ENCODE measurements at places on chromosomes 7 and 10.

GRCh38 chr10:127987467-127988380 is 80.8 kb downstream of the PTPRE start:
- DNase-seq = no peak

DNA sequence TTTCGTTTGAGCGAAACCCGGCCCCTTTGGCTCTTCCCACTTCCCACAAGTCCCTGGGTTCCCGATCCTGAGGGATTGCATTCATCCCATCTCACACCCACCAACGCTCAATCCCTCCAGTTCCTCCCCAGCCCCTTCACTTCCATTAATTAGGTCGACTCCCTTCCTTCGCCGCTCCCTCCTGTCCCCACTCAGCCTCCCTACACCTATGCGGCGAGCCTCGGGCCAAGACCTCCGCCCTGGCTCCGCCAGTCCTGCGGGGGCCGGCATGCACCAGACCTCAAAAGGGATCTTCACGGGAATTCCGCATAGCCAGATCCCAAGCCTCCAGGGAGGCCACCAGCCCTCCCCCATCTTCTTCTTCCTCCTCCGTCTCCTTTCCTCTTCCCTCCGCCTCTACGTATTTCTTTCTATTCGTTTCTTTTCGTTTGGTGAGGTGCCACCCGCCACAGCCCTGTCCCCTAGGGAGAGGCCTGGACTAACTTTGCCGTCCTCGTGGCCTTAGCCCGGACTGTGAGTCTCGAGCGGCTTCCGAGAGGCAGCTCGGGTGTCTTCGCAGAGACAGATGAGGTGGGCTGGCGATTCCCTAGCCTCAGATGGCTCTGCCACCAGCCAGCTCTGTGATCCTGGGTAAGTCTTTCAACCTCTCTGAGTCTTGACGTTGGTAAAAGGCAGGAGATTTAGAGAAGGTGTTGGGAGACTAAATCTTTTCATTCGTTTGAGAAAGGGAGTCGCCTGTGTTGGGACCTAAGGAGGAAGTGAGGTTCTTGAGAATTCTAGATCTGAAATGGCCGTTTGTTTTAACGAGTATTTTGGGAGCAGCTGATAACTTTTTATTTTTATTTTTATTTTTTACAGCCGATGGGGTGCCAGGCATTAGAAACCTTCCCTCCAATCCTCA is 8.1 kb upstream of the LBX1 start:
- no peak for DNase-seq

DNA sequence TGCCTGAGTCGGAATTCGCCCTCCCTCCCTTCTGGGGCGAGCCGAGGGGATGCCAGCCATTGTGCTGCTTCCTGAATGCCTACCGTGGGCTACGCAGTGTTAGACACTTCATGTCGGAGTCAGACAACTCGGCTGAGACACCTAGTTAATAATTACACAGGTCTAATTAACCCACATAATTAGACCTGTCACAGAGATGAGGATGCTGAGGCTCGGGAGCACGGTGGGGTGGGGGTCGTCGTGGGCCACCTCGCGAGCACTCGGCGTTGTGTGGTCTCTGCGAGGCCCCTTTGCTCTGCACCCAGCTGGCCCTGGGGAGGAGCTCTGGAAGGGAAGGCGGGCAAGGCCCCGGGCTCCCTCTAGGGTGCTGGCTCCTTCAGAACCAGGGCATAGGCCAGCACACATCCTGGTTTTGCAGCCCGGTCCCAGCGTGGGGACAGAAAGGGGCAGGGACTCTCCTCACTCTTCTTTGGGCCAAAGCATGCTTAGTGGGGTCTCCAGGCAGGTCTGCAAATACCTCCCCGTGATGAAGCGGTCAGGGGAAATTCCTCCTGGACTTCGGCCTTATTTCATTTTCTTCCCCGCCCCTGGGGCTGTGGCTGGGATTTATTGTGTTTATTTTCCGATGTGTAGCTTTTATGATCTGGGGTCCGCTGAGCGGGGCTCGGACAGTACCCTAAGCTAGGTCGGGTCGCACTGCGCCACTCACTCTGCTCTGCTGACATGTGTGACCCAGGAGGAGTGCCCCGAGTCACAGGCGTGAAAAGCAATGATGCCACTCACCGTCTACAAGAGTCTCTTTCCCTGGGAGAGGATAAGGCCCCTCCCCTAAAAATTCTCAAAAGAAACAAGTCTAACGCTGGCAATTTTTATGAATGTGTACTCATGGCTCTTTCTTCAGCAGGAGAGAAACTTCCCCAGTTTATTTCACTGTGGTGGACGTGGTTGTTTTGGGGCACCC is 4.9 kb upstream of the FOXL3 start:
- DNase-seq = no peak

- DNase-seq = no peak
Observed at GRCh38 chr7:129739427-129739826, 127.9 kb downstream of the NRF1 start.

- DNase-seq = no peak
Observed at GRCh38 chr7:69670701-69671100, 72.4 kb downstream of the AUTS2 start.

DNA sequence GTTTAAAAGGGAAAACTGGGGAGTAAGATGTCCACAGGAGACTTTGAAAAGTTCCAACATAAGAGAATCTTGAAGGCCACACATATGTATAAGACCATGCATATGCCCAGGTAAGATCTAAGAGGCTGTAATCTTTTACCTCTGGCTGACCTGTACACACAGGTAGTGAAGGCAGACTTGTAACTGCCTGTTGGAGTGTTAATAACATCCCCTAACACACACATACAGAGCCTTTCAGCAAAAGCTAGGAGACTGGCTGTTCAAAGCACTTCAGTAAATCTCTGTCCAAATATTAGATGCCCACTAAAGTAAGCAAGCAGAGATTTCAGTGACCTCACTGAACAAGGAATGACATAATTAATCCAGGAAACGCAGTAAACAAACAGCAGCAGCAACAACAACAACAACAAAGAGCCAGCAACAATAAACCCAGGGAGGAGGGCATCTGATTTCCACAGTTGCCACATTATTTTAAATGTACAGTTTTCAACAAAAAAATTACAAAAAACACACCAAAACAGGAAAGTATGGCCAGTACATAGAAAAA is 15.0 kb downstream of the CYP51A1 start:
- DNase-seq = no peak

DNA sequence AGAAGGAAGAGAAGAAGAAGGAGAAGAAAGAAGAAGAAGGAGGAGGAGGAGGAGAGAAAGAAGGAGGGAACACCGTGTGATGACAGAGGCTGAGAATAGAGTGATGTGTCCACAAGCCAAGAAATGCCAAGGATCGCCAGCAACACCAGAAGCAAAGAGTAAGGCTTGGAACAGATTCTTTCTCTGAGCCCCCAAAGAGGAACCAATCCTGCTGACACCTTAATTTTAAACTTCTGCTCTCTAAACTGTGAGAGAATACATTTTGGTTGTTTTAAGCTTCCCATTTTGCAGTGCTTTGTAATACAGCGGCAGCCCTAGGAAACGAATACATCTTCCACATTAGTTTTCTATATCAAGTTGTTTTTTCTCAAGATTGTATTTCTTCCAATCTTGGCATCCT is 13.9 kb upstream of the WNT8B start:
- no peak for DNase-seq

GRCh38 chr10:118958984-118959925 is 70.3 kb upstream of the NANOS1 start:
- DNase-seq = no peak

DNA sequence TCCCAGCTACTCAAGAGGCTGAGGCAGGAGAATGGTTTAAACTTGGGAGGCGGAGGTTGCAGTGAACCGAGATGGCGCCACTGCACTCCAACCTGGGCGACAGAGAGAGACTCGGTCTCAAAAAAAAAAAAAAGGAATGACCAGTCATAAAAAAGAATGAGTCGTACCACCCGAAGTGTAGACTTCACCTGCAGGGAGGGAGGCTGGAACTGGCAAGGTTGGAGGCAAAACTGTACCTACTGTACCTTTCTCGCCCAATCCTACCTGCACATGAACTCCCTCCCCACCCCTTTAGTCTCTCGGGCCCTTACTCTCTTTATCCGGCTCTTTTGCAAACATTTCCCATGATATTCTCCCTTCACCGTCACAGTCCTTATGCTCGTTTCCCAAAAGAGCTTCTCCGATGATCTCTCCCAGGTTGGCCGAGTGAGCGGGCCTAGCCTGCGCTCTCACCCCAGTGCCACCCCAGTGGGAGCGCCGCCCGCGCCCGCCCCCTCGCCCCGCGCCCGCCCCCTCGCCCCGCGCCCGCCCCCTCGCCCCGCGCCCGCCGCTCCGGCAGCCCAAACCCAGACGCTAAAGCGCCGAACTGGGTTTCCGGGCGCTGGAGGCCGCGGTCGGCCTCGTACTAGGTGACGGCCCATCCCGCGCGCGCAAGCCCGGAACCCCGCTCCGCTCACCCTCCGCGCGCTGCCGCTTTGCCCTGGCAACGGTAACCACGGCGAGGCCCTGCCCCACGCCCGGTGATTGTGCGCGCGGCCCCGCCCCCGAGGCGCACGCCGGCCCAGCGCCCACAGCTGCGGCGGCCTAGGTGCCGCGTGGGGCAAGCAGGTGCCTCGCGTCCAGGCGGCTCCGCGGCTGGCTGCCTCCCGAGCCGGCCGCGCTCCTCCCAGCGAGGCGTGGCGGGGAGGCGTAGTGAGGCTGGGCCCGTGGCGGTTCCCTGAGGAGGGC is at the start of gene SMKR1:
TSS of gene SMKR1 (plus strand) at position 772 of the 948 bp plus-strand sequence. CDS start 294 bp downstream, outside the sequence.
- peak; percentile 49 for DNase-seq

DNA sequence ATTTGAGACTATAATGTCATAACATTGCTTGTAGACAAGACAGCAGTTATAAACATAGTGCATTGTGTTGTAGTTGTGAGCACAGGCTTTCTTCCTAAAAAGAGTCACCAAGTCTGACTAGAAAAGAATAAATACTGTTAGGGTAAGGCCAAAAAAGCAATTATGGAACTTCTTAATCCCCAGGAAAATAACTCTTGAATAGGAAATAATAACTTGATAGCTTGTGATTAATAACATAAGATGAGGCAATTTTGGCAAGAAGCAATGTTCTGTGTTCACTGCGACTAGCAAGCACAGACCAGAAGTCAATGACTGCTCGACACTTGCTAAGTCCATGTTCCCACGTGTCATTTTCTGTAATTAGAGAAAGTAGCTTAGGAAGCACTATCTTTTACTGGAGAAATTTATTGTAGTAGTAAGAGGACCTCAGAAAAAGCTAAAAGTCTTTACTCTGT is 97.1 kb downstream of the AGMO start:
- DNase-seq = no peak

DNA sequence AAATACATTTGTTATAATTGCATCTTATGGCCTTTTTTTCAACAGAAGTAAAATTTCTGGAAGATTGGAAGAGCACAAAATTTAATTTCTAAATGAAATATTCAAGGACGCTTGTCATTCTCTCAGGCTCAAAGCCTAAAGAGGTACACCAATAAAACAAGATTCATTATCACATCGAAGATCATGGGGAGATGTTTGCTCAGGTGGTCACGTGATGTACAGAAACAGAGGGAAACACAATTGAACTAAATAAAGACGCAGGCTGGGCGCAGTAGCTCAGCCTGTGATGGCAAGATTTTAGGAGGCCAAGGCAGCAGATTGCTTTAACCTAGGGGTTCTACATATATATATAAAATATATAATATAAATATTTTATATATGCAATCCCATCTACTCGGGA is 37.3 kb upstream of the TMEM254 start:
- DNase-seq = no peak

- DNase-seq = no peak
Observed at GRCh38 chr7:39589323-39590111, 23.3 kb downstream of the YAE1 start.

DNA sequence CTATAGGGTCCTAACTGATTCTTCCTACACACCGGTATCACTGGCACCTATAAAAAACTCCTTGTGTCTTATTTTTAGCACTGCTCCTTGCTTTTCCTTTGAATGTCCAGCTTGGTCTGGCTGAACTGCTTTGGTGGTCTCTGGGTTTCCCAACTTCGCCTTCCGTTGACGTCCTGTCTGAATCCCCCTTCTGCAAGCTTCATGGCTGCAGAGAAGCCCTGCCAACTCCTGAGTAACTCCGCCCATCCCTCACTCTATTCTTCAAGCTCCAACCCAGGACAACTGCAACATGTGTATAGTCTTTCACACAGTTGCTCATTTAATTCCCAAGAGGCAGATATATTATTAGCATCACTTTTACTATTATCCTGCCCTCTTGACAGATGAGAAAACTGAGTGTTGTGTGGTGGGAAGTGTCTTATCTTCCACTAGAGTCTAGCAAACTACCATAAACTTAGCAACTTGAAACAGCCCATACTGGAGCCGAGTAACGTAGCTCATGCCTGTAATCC is 40.9 kb downstream of the MTURN start:
- DNase-seq = no peak

DNA sequence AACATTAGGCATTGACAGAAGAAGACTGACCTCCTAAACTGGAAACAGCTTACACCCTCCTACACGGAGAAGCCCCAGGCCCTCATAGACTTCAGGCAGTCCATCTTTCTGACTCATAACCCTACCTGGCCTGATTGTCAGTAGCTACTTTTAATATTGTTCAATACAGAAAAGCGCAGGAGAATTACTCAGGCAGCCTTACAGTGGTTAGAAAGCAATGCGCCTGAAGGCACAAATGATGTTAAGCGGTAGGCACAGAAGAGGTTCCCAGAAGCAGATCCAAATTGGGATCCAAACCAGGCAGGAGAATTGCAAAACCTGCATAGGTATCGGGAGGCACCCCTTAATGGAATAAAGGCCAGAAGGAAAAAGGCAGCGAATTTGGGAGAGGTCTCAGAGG is 5.4 kb upstream of the CYREN start:
- no peak for DNase-seq

Measured in NCI-H1417 treated with DMSO at 0.1 percent for 48 hours (cell line).